ENCODE measurements at places on chromosomes 12 and 14.
A peak's percentile ranks its signal among the peaks of the same experiment; 100 is the strongest.

GRCh38 chr12:8156845-8157244 is at the start of gene ZNF705A:
Gene ZNF705A (plus strand): TSS chr12:8157015. CDS start chr12:8172626, 15,611 bp downstream.
- DNase-seq: no peak
- H3K4me1 ChIP-seq: no peaks in the 10 kb centered on the region
- no peaks in the 10 kb centered on the region for H3K27me3 ChIP-seq

- H3K4me3 ChIP-seq: no peak overlapping the region
- no peak for DNase-seq
- H3K27ac ChIP-seq: no peak overlapping the region
- H3K27me3 ChIP-seq: no peaks in the 10 kb centered on the region
- no peaks in the 10 kb centered on the region for H3K36me3 ChIP-seq
These were observed 123.4 kb downstream of the PTPRQ start for GRCh38 chr12:80567401-80567800.

DNA sequence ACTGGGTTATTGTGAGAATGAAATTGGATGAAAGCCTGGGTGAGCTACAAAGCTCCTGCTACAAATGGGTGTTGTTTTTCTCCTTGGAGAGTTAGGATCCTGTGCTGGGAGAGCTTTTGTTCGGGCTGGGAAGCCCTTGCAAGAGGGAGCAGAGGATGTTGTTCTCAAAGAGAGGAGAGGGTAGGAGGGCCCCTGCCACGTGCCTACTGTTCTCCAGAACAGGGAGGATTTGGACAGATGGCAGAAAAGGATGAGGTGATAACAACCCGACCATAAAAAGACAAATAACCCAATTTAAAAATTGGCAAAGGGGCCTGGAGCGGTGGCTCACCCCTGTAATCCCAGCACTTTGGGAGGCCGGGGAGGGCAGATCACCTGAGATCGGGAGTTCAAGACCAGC is 68.8 kb downstream of the GALNT16 start:
- H3K4me1 ChIP-seq: no peaks in the 10 kb centered on the region
- H3K27me3 ChIP-seq: no peaks in the 10 kb centered on the region
- no peak overlapping the region for H3K4me3 ChIP-seq

- H3K4me1 ChIP-seq: no peaks in the 10 kb centered on the region
- DNase-seq: no peak
- H3K36me3 ChIP-seq: no peaks in the 10 kb centered on the region
- H3K27ac ChIP-seq: peak overlapping the region; percentile 99
- H3K27me3 ChIP-seq: no peaks in the 10 kb centered on the region
These were observed 505 bp downstream of the UBE3B start for GRCh38 chr12:109477963-109478315.

GRCh38 chr12:94560431-94561221 is 89.7 kb downstream of the TMCC3 start:
- no peaks in the 10 kb centered on the region for H3K27me3 ChIP-seq
- H3K36me3 ChIP-seq: no peaks in the 10 kb centered on the region
- H3K4me1 ChIP-seq: no peaks in the 10 kb centered on the region
- H3K4me3 ChIP-seq: no peak overlapping the region
- no peak overlapping the region for H3K27ac ChIP-seq

DNA sequence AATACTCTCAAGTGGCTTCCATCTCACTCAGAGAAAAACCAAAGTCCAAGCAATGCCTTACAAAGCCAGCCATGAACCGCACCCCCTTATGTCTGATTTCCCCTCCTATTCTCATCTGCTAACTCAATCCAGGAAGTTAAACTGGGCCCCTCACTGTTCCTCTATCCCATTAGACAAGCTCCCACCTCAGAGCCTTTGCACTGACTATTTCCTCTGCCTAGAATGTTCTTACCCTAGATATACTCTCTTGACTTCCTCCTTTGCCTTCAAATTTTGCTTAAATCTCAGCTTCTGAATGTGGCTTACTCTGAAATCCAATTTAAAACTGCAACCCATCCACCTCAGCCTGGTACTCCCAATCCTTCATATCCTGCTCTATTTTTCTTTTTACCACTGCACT is 257.0 kb upstream of the USP15 start:
- no peaks in the 10 kb centered on the region for H3K4me1 ChIP-seq
- H3K27me3 ChIP-seq: no peaks in the 10 kb centered on the region
- DNase-seq: no peak
- H3K36me3 ChIP-seq: no peaks in the 10 kb centered on the region
- no peak overlapping the region for H3K27ac ChIP-seq

DNA sequence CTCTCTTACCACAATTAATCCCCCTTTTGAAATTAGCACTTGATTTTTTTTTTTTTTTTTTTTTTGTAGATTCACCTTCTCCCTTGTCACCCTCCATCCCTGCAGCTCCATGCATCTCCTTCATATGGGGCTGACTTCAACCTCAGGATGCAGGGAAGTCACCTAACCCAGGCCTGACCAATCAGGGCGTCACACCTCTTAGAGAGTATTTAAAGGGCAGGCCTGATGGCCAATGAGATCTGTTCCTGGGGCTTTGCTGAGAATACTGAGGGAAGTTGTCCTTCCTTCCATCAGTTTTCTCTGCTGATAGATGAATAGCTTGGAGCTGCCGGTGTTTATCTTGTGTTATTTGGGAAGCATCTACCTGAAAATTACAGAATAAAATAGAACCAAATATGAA is 1104.7 kb upstream of the TMEM132C start:
- DNase-seq: no peak
- H3K4me1 ChIP-seq: no peaks in the 10 kb centered on the region
- H3K4me3 ChIP-seq: no peak overlapping the region
- H3K27me3 ChIP-seq: no peaks in the 10 kb centered on the region
- H3K27ac ChIP-seq: no peak overlapping the region
- H3K36me3 ChIP-seq: no peaks in the 10 kb centered on the region

- no peak overlapping the region for H3K4me3 ChIP-seq
- H3K4me1 ChIP-seq: no peaks in the 10 kb centered on the region
- H3K27ac ChIP-seq: no peak overlapping the region
- H3K36me3 ChIP-seq: no peaks in the 10 kb centered on the region
- no peak for DNase-seq
- H3K27me3 ChIP-seq: no peaks in the 10 kb centered on the region
These were observed 62.4 kb upstream of the PSMA6 start for GRCh38 chr14:35229792-35230089.
